ENCODE measurements at places on chromosomes 4 and X. TPM values are rescaled to one million over a fixed set of nuclear protein-coding genes. Genes with fewer than 3 reads are reported as not detected.

SPARCL1 gene
- total RNA-seq, result 1.0 TPM

TLR3 gene
- total RNA-seq, result 3.7 TPM

DCLK2 gene
- total RNA-seq, result 1.8 TPM

FAM184B gene
- not detected for total RNA-seq

CXCL11 gene
- not detected for total RNA-seq

ADH1C gene
- total RNA-seq, result 0.13 TPM

SSX2 gene
- not detected for total RNA-seq

TEX13D gene
- total RNA-seq, result not detected

ETDB gene
- total RNA-seq, result not detected

SPACA5 gene
- not detected for total RNA-seq

XAGE1B gene
- not detected for total RNA-seq

Measured in epithelial cell of alveolus of lung (primary cell).